ENCODE measurements at places on chromosomes 3 and 15.

DNA sequence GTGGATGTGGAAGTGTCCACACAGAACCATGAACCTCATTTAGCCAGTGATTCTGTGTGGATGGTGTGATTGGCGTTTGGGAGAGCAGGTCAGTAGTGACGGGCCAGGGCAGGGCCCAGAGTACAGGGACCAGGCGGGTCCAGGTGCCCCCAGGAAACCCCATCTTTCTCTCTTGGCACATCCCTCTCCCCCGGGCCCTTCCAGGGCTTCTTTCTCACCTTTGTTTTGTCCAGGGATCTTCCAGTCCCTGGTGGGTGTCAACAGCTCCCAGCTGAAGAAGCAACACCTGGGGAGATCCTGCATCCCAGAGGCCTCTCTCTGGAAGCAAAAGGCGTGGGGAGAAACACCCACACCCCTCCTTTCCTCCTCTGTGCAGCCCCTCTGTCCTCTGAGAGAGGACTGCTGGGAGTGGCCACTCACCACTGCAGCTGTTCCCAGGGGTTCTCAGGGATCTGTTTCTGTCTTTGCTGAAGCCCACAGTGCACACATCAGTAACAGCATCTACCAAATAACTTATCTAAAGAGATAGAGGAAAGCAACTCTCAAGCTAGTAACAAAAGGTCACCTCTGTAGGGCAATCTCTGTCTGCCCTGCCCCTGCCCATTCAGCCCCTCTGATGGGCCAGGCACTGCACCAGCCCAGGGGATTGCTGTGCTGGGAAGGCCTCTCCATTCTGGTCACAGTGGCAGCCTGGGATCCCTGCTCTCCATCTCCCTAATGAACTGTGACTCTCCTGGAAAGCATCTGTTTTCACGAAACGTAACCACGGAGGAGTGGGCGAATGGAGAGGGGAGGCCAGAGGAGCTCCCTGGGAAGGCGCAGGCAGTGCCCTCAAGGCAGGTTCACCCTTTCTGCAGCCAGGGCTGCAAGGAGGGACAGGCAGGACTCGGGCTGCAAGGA is 98.3 kb upstream of the ALDH1A3 start:
- H3K4me1 ChIP-seq, result no peaks in the 10 kb centered on the region
- no peaks in the 10 kb centered on the region for H3K36me3 ChIP-seq
- no peaks in the 10 kb centered on the region for H3K27me3 ChIP-seq
- DNase-seq, result no peak
- no peak overlapping the region for H3K27ac ChIP-seq

GRCh38 chr3:17979252-17979651 is 236.8 kb upstream of the TBC1D5 start:
- peak overlapping the region; percentile 98 for H3K27ac ChIP-seq
- H3K36me3 ChIP-seq, result no peaks in the 10 kb centered on the region
- H3K4me1 ChIP-seq, result peaks cover 86% of the 10 kb centered on the region
- peak; percentile 79 for DNase-seq
- no peak overlapping the region for H3K4me3 ChIP-seq

GRCh38 chr3:156429125-156429524 is 125.8 kb downstream of the SSR3 start:
- no peak overlapping the region for H3K27ac ChIP-seq
- no peaks in the 10 kb centered on the region for H3K36me3 ChIP-seq
- H3K4me3 ChIP-seq, result no peak overlapping the region

GRCh38 chr3:69330891-69331400 is 54.9 kb downstream of the FRMD4B start:
- H3K36me3 ChIP-seq, result peaks cover 4% of the 10 kb centered on the region
- H3K4me1 ChIP-seq, result peaks cover 44% of the 10 kb centered on the region
- H3K4me3 ChIP-seq, result no peak overlapping the region
- DNase-seq, result no peak
- peak overlapping the region; percentile 54 for H3K27ac ChIP-seq
- H3K27me3 ChIP-seq, result no peaks in the 10 kb centered on the region

DNA sequence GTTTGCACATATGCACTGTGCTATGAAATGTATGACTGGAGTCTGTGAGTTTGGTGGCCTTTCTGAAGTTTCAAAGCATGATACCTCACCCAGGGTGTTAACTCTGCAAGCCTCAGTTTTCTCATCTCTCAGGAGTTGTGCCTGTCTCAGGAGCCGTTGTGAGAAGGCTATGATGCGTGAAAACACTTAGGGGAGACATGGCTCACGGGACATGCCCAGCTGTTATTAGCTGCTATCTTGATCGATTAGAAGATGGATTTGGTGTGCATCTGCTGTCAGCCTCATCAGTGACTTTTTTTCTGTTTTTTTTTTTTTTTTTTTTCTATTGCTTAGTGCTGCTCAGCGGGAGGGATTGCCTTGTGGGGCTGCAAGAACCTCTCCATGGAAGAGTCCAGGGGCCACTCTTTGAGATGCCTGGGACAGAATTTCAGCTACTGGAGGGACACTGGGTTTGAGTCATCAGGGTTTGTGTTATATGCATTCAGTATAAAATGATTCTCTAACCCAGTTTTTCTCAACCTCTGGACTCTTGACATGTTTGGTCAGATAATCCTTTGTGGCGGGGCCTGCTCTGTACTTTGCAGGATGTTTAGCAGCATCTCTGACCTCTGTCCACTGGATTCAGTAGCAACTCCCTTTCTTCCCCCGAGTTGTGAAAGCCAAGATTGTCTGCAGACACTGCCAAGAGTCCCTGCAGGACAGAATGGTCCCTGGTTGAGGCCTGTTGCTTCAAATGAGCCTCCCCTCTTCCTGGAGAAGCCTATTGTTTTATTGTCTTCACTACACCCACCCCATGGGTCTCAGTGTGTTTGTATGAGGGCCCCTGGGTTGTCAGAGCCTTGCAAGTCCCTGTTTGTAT is 181.4 kb downstream of the CACNA2D3 start:
- no peaks in the 10 kb centered on the region for H3K36me3 ChIP-seq
- no peaks in the 10 kb centered on the region for H3K4me1 ChIP-seq
- no peak for DNase-seq
- H3K27me3 ChIP-seq, result peaks cover 5% of the 10 kb centered on the region

DNA sequence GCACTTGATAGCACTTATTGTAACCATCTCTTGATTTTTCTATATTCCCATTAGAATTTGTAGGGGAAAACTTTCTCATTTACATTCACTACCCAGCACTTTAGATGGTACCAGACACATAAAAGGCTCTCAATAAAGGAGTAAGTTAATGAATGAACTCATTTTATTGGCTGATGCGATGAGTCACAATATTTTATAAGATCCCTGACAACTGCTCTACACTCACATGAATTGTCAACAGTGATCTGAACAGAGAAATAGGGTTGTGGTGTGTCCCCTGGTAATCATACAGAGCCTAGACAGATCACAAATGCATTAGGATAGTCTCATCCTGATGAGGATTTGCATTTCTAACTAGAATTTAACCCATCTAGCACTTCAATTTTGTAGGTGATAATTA is 567.6 kb upstream of the ARPP21 start:
- H3K27me3 ChIP-seq, result no peaks in the 10 kb centered on the region
- H3K4me1 ChIP-seq, result no peaks in the 10 kb centered on the region
- no peaks in the 10 kb centered on the region for H3K36me3 ChIP-seq
- no peak for DNase-seq
- no peak overlapping the region for H3K27ac ChIP-seq

- H3K4me1 ChIP-seq, result no peaks in the 10 kb centered on the region
- H3K36me3 ChIP-seq, result no peaks in the 10 kb centered on the region
- DNase-seq, result no peak
- H3K27ac ChIP-seq, result no peak overlapping the region
- H3K4me3 ChIP-seq, result no peak overlapping the region
Measured at GRCh38 chr3:159821110-159821509, 167.5 kb upstream of the IL12A start.

GRCh38 chr3:58657036-58657520 is 9.5 kb downstream of the FAM3D start:
- H3K27ac ChIP-seq, result no peak overlapping the region
- H3K27me3 ChIP-seq, result no peaks in the 10 kb centered on the region
- no peak for DNase-seq
- H3K4me1 ChIP-seq, result no peaks in the 10 kb centered on the region
- H3K4me3 ChIP-seq, result no peak overlapping the region
- H3K36me3 ChIP-seq, result no peaks in the 10 kb centered on the region

GRCh38 chr3:78629544-78629943 is 1138.3 kb downstream of the ROBO1 start:
- no peak overlapping the region for H3K4me3 ChIP-seq
- no peaks in the 10 kb centered on the region for H3K27me3 ChIP-seq
- DNase-seq, result no peak
- H3K27ac ChIP-seq, result no peak overlapping the region
- no peaks in the 10 kb centered on the region for H3K4me1 ChIP-seq

DNA sequence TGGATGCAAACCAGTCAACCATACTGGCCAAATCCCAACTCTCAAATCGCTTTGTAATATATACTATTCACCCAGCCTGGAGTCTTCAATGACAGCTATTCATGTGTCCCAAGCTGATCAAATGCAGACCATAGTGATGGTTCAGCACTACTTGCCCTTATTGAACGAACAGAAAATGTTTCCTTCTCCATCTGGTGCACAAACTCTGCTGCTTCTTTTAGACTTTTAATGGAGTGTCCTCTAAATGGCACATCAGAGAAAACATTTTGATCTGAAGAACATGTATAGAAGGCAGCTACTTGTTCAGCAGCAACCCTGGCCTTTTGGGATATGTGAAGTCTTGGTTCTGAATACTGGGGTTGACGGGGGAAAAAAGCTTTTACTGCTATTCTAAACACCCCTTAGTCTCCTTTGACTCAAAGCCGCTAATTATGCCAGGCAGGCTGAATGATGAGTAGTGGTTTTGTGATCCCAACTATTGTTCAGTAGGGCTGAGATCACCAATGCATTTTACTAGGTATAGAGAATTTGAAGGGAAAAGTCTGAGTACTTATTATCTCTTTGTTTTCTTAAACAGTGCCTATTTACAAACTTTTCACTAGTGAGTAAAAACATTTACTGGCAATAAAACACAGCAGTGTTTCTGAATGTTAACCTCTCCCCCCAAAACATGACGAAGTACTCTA is 781.2 kb downstream of the ROBO1 start:
- DNase-seq, result no peak
- H3K27me3 ChIP-seq, result no peaks in the 10 kb centered on the region
- no peaks in the 10 kb centered on the region for H3K36me3 ChIP-seq

DNA sequence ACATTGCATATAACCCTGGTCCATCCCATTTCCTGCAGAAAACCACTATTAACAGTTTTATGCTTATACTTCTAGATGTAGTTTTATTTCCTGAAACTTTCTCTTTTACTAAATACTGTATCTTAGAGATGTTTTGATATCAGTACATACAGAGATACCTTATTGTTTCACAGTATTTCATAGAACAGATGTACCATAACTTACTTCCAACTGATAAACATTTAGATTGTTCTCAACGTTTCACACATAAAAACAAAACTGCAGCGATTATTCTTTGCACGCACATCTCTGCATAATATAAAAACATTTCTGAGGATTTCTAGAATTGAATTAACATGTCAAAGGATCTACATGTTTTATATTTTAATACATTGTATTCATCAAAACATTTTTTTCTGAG is 2.6 kb downstream of the ZNF80 start:
- no peak for DNase-seq
- no peak overlapping the region for H3K4me3 ChIP-seq
- H3K4me1 ChIP-seq, result no peaks in the 10 kb centered on the region

GRCh38 chr3:125431391-125431790 is 56.3 kb upstream of the ZNF148 start:
- H3K27ac ChIP-seq, result no peak overlapping the region
- no peaks in the 10 kb centered on the region for H3K4me1 ChIP-seq
- no peak overlapping the region for H3K4me3 ChIP-seq
- no peaks in the 10 kb centered on the region for H3K27me3 ChIP-seq

- no peaks in the 10 kb centered on the region for H3K27me3 ChIP-seq
- H3K4me3 ChIP-seq, result no peak overlapping the region
- H3K36me3 ChIP-seq, result no peaks in the 10 kb centered on the region
- H3K27ac ChIP-seq, result no peak overlapping the region
Measured at GRCh38 chr3:184914628-184915027, 102.7 kb downstream of the VPS8 start.

- H3K4me3 ChIP-seq, result no peak overlapping the region
- H3K4me1 ChIP-seq, result no peaks in the 10 kb centered on the region
- DNase-seq, result peak; percentile 3
- H3K27ac ChIP-seq, result no peak overlapping the region
- no peaks in the 10 kb centered on the region for H3K27me3 ChIP-seq
Measured at GRCh38 chr3:46845397-46845859, 17.8 kb downstream of the MYL3 start.

DNA sequence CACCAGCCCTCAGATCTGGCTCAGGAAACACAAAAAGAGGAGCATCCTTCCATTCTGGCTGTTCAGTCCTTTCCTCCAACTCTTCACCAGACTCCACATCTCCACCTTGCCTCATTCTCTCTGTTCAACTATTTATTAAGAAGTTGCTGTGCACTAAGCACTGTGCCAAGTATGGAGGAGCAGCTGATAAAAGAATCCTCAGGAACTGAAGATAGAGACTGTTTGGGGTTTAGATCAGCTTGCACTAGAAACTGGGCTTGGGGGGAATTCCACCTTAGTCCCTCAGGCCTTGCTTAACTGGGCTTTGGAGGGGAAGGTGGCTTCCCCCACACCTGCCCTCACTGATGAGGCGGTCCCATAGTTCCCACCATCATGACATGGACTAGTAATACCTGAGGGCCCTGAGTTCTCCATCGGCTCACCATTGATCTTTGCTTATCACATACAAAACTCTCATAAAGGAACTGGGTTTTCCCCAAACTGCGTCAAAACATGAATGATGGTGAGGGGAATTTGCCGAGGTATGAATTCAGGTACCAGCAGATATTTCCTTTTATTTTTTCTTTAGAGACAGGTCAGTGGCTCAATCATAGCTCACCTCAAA is 1.7 kb upstream of the CCR8 start:
- no peak overlapping the region for H3K4me3 ChIP-seq
- peaks cover 8% of the 10 kb centered on the region for H3K36me3 ChIP-seq
- H3K4me1 ChIP-seq, result peaks cover 74% of the 10 kb centered on the region
- DNase-seq, result no peak

- no peaks in the 10 kb centered on the region for H3K27me3 ChIP-seq
- no peaks in the 10 kb centered on the region for H3K4me1 ChIP-seq
- no peak for DNase-seq
- no peak overlapping the region for H3K27ac ChIP-seq
- no peak overlapping the region for H3K4me3 ChIP-seq
- no peaks in the 10 kb centered on the region for H3K36me3 ChIP-seq
Measured at GRCh38 chr3:88810455-88810854, 297.0 kb upstream of the EPHA3 start.
